Right renal pelvis (tissue), 4 donors: ENCODE measurements at places on chromosomes 11 and 22.
A peak's percentile ranks its signal among the peaks of the same experiment; 100 is the strongest.

- no peak for DNase-seq
Observed at GRCh38 chr22:25709758-25710157, 32.2 kb upstream of the MYO18B start.

DNA sequence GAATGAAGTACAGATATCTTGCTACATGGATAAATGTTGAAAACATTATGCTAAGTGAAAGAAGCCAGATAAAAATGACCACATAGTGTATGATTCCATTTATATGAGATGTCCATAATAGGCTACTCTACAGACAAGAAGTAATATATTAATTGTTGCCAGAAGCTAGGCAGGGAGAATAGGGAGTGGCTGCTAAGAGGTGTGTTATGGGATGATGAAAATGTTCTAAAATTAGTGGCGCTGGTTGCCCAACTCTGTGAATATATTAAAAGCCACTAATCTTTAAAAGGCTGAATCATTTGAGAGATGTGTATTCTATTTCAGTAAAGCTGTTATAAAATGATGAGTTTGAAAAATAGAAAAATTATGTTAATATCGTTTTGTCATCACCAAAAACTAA lies 144.4 kb downstream of the NCAM1 start:
- DNase-seq = no peak

- DNase-seq = peak; percentile 95
Observed at GRCh38 chr22:35477911-35478582, 62.6 kb upstream of the RASD2 start.

- DNase-seq = no peak
Observed at GRCh38 chr22:18088825-18089568, 11.2 kb downstream of the PEX26 start.

DNA sequence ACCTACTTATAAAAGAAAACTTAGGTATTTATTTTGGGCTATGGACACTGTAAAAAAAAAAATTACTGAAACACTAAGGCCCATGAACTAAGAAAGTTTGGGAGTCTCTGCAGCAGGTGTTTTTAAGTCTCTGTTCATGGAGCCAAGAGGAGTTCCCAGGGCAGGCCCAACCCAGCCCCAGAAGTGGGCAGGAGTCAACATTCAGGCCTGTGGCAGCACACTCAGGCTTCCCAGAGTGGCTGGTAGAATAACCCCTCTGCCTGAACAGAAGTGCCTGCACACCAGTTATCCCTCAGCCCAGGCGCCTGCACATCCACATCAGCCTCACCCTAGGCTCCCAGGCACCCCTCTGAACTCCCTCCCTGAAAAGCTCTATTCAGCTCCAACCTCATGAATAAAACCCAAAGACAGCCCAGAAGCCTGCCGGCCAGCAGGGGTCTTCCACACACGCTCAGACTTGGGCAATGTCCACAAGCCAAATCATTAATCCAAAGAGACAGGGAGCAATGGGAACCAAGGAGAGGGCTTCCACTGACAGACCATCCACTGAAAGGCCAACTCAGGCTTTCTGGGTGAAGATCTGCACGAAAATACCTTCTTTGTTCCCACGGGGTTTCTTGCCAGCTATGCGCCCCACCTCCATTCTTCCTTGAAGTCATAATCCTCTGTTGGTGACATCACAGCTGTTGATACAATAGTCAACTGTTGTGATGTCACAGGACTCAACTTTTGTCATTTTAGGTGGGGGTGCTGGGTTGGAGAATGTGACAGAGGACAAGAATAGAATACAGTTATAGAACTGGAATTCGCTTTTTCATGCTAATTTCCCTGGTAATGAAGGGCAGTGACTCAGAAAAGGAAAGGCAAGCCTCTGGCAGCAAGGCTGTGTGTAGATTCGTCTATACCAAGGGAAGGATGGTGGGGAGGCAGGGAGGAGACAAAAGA lies 83.7 kb downstream of the RPL27A start:
- DNase-seq = no peak

DNA sequence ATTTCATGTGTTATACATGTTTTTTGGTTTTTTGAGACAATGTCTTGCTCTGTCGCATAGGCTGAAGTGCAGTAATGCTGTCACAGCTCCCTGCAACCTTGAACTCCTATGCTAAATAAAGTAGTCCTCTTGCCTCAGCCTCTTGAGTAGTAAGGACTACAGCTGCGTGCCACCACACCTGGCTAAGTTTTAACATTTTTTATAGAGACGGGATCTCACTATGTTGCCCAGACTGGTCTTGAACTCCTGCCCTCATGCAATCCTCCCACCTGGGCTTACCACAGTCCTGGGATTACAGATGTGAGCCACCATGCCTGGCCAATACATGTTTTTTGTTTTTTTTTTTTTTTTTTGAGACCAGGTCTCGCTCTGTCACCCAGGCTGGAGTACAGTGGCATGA lies 33.9 kb downstream of the SWAP70 start:
- DNase-seq = no peak

DNA sequence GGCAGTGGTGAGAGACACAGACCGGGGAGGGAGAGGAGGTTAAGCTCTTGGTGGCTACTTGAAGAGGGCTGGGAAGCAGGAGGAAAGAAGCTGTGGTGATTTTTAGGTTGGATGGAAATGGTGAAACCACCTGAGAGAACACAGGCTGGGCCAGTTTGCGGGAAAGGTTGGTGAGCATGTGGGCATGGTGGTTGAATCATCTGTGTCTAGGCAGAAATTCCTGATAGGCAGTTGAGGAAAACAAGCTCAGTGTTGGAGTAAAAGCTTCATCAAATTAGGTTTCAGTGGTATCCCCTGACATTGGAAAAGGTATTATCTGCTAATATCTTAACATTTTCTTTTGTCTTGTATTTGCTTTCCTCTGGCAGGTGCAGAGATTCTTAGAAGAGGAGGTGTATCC lies 4.3 kb upstream of the SGSM3 start:
- no peak for DNase-seq

GRCh38 chr11:75574698-75575602 lies 12.9 kb downstream of the SERPINH1 start:
- DNase-seq = no peak

DNA sequence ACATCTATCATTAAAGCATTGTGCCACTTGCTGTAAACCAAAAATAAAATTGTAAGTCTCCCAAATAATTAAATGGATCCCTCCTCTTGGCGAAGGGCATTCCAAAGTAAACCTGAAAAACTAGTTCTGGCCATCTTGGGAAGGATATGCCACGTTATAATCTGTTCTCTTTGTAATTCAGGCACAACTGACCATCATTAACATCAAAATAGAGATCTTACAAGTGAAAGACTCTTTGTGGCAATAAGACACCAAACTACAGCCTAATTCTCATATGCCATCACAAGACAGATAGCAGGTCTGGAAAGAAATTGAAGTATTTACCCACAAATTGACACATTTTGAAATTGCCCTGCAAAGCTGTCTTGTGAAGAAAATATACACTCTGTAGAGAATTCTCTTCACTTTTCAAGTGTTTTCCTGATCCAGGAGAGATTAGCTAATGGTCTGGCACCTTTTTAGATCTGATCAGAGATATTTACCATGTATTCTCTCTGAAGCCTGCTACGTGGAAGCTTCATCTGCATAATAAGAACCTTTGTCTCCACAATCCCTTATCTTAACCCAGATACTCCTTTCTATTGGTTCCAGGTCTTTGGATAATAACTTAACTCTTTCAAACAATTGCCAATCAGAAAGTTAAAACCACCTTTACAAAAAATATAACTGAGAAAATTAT lies 630.4 kb upstream of the CCDC179 start:
- no peak for DNase-seq

DNA sequence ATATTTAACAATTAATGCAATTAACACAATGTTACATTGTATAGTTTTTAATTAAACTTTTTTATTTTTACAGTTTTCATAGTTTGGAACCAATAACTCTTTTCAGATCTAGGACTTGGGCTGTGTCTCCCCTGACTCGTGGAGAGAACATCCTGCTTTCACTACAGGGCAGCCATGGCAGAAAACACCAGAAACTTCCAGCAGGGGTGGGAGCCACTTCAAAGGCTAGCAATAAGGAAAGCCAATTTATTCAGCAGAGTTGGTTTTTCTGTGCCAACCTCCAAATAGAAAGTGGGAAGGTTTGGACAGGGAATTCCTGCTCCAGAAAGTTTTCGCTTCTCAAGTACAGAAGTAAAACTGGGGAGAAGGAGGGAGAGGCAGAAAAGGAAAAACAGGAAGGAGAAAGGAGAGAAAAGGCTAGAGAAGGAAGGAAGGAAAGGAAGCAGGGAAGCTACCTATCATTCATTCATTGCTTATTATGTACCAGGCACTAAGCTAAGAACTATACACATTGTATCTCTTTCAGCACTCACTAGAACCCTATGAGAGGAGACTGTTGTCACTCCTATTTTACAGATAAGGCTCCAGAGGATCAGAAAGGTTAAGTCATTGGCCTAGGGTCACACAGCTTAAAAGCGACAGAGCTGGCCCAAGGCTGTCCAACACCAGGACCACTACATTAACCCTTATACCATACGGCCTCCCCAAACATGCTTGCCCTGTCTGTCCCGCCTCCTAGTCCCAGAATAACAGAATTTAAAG lies 54.8 kb upstream of the CREB3L1 start:
- no peak for DNase-seq

DNA sequence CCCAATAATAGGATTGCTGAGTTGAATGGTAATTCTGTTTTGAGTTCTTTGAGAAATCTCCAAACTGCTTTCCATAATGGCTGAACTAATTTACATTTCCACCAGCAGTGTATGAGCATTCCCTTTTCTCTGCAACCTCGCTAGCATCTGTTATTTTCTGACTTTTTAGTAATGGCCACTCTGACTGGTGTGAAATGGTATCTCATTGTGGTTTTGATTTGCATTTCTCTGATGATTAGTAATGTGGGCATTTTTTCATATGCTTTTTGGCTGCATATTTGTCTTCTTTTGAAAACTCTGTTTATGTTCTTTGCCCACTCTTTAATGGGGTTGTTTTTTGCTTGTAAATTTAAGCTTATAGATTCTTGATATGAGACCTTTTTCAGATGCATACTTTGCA lies 97.4 kb downstream of the FDX1 start:
- DNase-seq = no peak

DNA sequence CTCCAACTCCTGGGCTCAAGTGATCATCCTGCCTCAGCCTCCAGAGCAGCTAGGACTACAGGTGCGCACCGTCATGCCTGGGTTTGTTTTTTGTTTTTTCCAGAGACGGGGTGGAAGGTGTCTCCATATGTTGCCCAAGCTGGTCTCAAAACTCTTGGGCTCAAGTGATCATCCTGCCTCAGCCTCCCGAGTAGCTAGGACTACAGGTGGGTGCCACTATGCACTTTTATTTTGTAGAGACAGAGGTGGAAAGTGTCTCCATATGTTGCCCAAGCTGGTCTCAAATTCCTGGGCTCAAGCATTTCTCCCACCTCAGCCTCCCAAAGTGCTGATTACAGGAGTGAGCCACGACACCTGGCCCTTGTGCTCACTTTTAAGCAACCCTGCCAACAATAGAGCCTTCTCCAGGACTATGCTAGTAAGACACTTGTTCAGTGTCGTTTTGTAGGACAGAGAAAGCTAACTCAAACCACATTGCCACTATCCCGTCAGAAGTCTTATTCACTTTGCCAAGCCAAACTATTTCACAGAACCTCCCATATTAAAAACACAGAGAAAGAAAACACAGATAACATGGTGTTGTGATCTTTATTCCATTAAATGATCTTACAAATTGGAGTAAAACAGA lies 9.4 kb upstream of the PLAAT3 start:
- DNase-seq = no peak
